ENCODE measurements at places on chromosomes 5 and 9. TPM values are rescaled to one million over a fixed set of nuclear protein-coding genes. Genes with fewer than 3 reads are reported as not detected.

GLDC gene
- 74.6 TPM for total RNA-seq

GFM2 gene
- 30.0 TPM for total RNA-seq

RNF208 gene
- total RNA-seq, result 7.7 TPM

SOX30 gene
- 0.13 TPM for total RNA-seq

PCDHGC4 gene
- total RNA-seq, result 4.0 TPM

CDKN2B gene
- 0.13 TPM for total RNA-seq

PLGRKT gene
- total RNA-seq, result 19.6 TPM

CCDC152 gene
- 0.13 TPM for total RNA-seq

HARS2 gene
- total RNA-seq, result 20.2 TPM

GRCh38 chr5:65791712-65792673 lies 70.0 kb downstream of the NLN start:
- no peak for DNase-seq

DNA sequence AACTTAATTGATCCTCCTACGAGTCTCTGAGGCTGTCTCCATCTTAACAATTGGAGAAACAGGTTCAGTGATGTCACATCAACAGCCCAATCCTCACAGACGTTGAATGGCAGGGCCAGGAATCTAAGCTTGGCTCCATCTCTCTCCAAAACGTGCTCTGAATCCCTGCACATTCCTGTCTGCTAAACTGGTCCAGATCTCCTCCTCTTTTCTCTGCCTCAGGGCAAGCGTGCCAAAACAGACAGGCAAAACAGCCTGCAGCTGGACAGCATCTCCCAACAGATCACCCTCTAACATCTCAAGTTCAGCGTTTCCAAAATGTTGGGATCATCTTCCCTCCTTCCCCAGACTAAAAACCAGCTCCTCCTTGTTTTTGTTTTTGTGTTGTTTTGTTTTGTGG lies 6.6 kb downstream of the FBP1 start:
- DNase-seq, result no peak

DNA sequence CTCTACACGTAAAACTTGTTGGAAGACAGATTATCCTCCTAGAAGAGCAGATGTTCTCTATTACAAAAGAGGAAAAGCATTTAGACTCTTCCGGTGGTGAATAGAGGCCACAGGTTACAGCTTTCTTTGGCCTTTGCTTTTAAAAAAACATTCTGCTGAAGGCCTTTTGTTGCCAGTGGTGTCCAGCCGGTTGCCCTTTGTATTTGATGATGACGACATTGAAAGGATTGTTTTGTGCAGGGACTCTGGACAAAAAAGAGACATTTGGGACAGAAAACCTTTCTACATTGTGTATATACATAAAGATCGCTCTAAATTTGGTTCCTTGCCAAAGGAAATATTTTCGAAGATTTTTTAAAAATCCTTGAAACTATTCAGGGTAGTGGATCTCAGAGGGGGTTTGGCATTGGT lies 180.3 kb downstream of the C9orf152 start:
- DNase-seq, result no peak

- no peak for DNase-seq
Observed at GRCh38 chr5:136330353-136331038, 34.8 kb downstream of the TRPC7 start.

- no peak for DNase-seq
Observed at GRCh38 chr5:91495699-91496098, 112.6 kb upstream of the ARRDC3 start.

DNA sequence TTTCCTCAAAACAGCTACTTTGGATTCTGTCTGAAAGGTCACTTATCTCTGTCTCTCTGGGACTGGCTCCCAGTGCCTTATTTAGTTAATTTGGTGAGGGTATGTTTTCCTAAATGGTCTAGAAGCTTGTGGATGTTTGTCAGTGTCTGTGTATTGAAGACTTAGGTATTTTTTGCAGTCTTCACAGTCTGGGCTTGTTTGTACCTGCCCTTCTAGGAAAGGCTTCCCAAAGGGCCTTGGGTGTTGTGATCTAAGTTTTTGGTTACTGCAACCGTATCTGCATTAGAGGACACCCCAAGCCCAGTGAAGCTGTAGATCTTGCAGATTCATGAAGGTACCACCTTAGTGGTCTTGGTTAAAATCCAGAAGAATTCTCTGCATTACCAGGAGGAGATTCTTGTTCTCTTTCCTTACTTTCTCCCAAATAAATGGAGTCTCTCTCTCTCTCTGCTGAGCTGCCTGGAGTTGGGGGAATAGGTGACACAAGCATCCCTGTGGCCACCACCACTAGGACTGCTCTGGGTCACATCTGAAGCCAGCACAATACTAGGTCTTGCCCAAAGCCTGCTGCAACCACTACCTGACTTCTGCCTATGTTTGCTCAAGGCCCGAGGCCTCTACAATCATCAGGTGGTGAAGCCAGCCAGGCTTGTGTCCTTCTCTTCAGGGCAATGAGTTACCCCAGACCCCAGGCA lies 17.8 kb upstream of the CCNB1 start:
- DNase-seq, result no peak

DNA sequence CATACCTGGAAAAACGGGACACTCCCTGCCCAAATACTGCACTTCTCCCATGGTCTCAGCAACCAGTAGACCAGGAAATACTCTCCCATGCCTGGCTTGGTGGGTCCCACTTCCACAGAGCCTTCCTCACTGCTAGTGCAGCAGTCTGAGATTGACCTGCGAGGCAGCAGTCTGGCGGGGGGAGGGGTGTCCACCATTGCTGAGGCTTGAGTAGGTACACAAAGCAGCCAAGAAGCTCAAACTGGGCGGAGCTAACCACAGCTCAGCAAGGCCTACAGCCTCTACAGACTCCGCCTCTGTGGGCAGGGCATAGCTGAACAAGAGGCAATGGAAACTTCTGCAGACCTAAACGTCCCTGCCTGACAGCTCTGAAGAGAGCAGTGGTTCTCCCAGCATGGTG lies 191.5 kb upstream of the FTMT start:
- no peak for DNase-seq

- DNase-seq, result no peak
Observed at GRCh38 chr5:167546270-167546669, 745.2 kb upstream of the WWC1 start.

DNA sequence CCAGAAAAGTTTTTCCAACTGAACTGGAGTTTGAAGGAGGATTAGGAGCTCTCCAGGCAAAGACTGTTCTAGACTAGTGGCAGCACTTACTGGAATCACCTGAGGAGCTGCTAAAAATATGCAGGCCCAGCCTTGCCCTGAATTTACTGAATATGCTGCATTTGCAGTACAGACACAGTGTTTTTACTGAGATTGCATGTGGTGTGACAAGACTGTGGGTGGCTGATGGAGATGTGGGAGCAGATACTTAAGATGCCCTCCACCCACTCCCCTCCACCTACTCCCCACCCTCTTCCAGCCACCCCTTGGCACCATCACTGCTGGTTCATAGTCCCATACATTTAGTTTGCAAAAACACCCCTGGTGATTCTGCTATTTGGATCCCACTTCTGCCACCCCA lies 64.1 kb upstream of the HRH2 start:
- DNase-seq, result no peak

DNA sequence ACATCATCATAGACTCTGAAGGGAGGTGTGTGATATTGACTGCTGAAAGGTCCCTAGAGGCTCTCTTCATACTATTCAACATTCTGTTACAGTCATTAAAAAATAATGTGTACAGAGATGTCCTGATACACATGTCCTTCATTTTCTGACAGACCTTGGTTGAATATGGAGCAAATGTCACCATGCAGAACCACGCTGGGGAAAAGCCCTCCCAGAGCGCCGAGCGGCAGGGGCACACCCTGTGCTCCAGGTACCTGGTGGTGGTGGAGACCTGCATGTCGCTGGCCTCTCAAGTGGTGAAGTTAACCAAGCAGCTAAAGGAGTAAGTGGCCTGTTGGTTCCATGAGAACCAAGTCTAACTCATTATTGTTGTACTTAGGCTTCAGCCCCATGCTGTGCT lies 132.4 kb downstream of the SNCAIP start:
- DNase-seq, result no peak

GRCh38 chr9:107932601-107933000 lies 443.0 kb upstream of the KLF4 start:
- DNase-seq, result no peak

DNA sequence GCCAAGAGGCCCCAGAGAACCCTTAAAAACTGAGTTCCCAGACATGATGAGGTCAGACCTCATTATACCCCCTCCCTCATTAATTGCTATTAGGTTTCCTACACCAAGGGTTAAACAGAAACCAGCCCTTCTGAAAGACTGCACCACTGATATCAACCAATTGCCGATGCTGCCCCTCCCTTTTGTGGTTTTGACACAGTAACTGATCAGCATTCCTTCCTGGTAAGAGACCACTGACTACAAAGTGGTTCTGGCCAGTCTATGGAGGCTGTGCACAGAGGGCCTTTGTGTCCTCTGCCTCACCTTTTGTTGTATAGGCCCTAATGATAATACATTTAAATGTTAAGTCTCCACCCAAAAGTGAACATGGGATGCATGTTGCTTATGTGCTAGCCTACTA lies 201.5 kb downstream of the FRMD3 start:
- no peak for DNase-seq

GRCh38 chr9:4092793-4093709 lies 206.8 kb downstream of the GLIS3 start:
- no peak for DNase-seq

DNA sequence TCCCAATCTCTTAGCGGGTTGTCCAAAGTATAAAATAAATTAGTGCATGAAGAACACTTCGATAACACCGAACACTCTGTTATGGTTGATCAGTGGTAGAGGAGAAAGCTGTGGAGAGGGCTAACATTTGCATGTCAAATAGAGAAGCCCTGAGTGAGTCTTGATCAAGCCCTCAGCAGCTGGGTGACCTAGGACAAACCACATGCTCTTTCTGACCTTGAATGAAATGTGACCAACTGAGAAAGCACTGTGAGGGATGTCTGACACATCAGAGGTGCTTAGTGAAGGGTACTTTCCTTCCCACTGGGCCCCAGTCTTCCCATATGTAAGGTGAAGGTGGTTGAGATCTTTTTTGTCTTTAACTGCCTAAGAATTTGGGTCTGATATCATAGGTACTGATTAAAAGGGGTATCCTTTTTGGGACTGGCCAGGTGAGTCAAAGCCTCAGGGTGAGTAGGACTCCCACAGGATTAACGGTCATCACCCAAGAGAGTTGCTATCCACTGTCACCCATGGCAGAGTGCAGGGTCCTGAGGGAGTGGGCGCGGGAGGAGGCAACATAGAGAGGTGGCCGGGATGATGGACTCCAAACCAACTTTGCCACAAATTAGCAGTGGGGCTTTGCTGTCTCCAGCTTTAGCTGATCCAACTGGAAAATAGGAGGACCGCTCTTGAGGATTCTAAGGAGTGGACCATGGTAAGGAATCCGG lies 53.5 kb downstream of the KIF4B start:
- no peak for DNase-seq

- no peak for DNase-seq
Observed at GRCh38 chr9:126982215-126983002, 67.8 kb downstream of the RALGPS1 start.

DNA sequence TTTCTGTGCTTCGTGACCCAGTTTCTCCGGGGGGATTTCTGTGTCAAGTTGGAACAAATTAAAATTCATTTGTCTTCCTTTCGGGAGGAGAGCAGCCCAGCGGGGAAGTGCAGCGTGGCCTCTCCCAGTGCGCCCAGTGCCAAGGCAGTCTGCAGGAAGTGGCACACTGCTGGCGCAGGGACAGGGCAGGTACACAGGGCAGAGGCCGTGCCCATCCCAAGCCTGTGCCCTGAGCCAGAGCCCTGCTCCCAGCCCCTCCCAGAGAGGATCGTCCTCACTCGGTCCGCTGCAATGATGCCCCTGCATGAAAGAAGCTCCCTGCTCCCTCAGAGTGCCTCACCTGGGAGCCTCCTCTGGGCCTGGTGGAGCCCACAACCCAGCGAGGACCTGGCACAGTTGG lies 82.4 kb upstream of the PPP1R26 start:
- DNase-seq, result no peak

DNA sequence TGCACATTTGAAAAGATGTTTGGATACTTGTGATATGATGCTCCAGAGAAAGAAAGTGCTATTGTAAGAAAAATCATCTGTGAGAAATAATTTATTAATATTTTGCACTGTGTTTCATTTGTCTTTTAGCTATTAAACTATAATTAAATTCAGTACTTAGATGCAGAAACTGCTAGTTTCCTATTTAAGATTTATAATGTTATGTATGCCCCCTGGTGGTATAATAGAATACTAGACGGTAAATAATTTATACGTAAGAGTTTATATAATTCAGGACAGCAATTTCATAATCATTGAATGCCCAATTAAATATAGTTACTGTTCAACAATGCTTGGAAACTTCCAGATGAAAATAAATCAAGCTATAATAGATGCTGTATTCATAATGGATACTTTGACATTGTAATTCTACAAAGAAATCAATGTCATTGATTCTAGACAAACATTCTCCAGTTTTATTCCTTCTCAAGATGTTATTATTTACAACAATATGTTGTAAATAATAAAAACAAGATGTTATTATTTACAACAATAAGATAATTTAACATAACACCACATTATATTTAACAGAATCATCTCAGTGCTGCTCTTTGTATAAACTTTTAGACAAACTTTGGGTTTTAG lies 101.0 kb downstream of the TMEM232 start:
- DNase-seq, result no peak

- peak; percentile 38 for DNase-seq
Observed at GRCh38 chr9:128550770-128551656, 1.4 kb upstream of the SPTAN1 start.

DNA sequence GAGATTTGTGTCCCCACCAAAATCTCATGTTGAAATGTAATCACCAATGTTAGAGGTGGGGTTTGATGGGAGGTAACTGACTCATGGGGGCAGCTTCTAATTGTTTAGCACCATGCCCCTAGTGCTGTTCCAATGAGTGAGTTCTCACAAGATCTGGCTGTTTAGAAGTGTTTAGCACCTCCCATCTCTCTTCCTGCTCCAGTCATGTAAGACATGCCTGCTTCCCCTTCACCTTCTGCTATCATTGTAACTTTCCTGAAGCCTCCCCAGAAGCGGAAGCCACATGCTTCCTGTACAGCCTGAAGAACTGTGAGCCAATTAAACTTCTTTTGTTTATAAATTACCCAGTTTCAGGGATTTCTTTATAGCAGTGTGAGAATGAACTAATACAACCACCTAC lies 170.5 kb downstream of the NDUFS4 start:
- DNase-seq, result no peak

Data from H9 (cell line).